ENCODE measurements at places on chromosomes 7 and 10.

DNA sequence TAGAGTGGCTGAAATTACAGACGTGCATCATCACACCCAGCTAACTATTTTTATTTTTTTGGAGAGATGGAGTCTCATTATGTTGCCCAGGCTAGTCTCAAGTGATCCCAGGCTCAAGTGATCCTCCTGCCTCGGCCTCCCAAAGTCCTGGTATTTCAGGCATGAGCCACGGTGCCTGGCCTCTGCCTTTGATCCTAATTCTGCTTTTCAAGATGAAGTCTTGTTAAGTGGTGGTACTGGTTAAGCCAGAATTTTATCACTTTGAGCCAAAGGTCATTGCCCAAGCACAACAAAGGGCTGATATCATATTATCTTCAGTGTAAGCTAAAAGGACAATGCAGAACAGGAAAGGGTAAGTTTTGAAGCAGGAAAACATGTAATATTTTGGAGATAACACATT lies 64.2 kb downstream of the MYOF start:
- DNase-seq: no peak

- DNase-seq: peak; percentile 51
Measured at GRCh38 chr10:35378541-35379210, 42.4 kb downstream of the CCNY start.

DNA sequence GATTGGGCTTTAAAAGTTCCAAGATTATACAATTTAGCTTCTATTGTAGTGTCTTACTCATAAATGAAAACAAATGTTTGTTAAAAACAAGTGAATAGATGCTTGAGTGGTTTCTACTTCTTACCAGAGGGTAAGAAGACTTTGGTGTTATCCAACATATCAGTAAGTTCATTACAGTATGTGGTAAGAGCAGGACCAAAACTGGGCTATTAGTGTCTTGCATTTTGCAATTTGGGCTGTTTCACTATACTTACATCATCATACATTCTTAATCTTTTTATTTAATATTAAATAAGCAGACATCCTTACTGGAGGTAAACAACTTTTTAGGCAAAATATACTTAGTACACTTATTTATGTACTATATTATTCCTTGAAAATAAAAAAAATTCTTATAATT lies 248.4 kb upstream of the HGF start:
- DNase-seq: no peak

DNA sequence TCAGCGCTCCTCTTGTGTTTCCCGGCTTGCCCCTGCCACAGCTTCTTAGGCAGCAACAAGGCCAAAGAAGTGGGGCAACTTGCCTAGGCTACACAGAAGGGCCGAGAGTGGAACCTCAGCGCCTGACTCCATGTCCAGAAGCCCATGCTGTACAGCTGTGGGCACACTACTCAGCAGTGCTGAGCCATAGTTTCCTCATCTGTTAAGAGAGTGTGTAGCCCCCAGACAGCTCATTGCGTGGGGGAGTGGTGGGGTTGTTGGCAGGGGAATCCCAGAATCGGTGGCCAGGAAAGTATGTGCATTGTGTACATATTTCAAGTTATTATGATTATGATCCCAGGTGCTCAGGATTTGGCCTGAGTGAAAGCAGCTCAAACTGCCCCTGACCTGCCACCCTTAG lies 96.2 kb downstream of the CDH23 start:
- DNase-seq: no peak

DNA sequence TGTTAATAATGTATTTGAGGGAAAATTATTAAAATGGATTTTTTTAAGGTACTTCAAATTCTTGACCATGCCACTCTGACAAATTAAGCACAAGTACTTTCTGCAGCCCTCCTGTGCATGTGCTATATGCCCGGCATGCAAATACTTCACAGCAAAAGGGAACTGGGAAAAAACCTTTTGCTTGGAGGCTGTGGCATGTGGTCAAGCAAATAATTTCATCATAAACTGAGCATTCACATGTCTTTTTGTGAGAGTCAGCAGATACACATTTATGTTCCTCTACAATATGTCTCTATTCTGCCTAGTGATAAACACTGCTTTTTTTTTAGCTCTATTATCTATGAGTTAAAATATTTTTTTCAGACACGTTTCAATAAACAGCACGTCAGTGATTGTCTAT lies 53.7 kb upstream of the SEMA3A start:
- no peak for DNase-seq

DNA sequence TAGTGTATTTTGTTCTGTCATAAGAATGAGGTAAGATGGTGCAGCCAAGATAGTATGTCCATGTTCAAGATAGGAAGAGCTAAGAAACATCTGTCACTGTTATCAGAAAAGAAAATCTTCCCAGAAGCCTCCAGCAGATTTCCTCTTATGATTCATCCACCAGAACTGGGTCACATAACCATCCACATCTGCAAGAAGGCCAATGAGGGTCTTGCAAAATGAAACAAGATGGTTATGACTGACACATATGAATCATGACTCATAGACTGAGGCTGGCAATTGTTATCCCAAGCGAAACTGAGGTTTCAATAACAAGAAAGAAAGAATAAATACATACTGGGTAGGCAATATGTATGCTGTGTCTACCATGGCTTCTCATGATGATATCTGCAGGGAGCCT lies 30.3 kb downstream of the CCNJ start:
- peak; percentile 49 for DNase-seq

GRCh38 chr10:7432884-7433726 lies 22.3 kb upstream of the SFMBT2 start:
- DNase-seq: no peak

DNA sequence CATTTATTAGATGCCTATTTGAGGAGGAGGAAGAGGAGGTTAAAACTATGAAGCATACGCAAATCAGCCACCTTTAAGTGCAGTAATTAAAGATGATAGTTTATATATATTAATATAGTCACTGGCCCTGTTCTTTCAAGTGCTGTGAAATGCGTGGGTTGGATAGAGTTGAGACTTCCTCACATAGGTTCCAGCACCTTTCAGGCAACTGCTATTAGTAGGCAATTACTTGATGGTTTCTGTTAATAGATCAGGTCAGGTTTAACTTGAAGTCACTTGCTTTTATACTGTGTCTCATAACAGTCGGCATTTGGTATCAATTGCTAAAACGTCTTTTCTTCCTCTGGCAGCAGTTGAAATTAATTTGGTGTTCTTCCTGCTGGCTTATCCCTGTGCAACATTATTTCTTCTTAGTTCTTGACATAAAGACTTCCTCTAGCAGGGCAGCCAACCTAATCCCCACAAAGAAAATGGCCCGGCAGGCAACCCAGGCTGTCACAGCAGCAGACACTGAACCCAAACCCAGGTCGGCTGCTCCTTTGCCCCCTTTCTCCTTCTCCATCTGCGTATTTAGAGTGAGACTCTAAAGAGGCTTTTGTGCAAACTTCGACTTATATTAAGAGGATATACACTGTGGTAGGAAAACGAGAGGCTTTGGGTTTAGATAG lies 35.3 kb upstream of the BET1 start:
- DNase-seq: no peak

DNA sequence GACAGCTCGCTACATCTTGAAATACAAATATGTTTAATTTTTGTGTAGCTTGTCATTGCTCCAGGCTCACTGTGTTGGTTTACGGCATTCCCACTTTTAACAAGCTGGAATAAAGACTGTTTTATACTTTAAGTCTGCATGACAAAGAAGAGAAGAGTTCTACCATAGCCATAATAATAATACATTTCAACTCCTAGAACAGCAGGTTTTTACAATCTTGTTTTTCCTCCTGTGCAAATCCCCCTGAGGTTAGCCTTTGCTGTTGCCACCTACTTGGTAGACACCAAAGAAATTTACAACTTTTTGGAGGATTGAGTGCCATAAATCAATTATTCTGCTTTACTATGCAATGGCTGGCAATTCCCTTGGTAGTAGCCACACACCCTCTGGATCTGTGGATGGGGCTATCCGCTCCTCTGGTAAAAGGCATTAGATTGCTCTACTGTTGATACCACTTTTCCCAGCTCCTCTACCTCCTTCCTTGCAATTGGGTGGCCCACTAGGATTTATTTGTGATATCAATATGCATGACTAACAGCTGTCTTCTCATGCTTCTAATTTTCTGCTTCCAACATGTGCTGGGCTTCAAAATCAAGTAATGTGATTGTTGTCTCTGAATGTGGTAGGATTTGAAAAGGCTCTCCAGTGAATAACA lies 60.2 kb downstream of the SFMBT2 start:
- DNase-seq: no peak

DNA sequence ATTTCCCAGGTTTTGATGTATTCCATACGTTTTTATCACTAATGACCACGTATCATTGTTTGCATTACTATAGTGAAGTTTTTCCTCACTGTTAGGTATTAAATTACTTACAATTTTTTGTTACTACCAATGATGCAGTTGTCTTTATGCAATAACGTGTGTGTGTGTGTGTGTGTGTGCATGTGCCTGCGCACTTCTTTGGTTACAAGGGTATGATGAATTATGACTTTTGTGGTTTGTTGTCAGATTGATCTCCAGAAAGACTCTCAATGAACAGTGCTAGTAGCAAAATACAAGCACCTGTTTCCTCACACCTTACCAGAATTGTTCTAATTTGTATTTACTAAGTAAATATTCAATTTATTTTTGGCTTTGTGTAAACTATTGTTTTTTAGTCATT lies 51.5 kb downstream of the MCMBP start:
- peak; percentile 26 for DNase-seq

DNA sequence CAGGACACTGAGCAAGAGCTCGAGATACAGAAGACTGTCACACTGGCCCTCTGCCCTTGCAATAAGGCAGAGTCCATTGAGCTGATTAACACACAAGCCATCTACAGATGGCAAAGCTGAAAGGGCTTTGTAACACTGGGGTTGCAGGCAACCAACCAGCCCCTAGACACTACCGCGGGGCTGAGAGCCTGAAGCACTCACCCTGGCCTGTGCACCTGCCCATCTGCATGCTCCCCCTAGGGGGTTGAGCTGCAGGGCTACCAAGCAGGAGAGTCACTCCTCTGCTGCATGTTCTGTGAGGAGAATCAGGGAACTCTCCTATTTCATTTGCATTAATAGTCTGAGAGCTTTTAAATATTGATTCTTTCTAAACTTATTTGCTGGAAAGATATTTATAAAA lies 128.1 kb upstream of the VIPR2 start:
- no peak for DNase-seq

DNA sequence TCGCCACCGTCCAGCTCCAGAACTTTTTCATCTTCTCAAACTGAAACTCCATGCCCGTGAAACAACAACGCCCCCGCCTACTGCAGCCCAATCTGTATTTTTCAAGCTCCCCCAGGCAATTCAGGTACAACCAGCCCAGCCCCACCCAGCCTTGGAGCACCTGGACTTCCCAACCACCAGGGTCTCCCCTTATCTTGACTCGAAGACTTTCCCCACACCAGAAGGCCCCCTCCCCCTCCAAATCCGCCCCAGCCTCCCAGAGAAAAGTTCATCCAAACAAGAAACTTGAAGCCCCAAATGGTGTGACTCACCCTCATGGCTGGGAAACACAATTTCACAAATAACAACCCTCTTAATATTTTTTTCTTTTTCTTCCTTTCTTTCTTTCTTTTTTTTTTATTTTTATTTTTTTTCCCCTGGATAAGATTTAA lies 10.6 kb downstream of the ZCCHC24 start:
- no peak for DNase-seq

GRCh38 chr7:31796375-31796774 lies 109.4 kb downstream of the PPP1R17 start:
- DNase-seq: no peak

DNA sequence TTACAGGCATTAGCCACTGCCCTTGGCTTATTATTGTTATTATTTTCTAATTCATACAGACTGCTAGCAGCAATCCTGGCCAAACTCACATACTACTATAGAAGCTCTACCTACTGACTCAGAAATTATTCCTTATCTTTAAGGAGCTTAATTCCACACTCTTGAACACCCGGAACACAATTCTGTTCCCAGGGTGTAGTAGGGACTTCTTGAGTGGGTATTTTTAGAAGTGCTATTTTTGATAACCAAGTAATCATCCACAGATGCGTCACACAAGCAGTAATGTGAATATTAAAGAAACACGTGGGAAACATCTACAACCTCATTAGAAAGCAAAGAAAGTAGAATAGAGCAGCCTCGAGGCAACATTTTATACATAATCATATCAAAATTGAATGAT lies 149.2 kb downstream of the PTEN start:
- no peak for DNase-seq

GRCh38 chr10:121694327-121694965 lies 96.2 kb upstream of the FGFR2 start:
- no peak for DNase-seq

- DNase-seq: no peak
Measured at GRCh38 chr10:95508730-95509129, 52.4 kb downstream of the SORBS1 start.

DNA sequence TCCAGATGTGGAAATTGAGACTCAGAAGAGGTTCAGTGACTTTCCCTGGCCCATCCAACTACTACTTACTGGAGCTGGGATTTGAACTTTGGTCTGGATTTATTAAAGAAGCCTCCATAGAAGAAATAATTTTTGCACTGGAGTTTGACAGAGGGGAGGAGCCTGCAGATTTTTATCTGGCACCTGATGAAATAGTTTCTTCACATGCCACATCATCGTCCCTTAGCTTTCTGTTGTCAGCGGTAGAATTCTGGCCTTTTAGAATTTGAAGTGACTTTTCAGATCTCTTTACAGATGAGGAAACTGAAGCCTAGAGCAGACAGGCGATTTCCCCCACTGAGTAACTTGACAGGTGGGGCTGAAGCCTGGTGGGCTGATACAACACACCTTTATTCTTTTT lies 233.5 kb downstream of the LRMDA start:
- no peak for DNase-seq

DNA sequence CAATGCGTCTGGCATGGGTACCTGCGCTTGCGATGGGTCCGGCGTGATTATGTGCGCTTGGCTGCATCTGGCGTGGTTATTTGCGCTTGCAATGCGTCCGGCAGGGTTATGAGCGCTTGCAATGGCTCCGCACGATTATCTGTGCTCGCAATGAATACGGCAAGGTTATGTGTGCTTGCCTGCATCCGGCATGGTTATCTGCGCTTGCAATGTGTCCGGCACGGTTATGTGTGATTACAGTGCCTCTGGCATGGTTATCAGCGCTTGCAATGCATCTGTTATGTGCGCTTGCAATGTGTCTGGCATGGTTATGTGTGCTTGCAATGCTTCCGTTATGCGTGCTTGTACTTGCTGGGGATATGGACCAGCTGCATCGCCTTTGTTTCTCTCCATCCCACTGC lies 37.7 kb downstream of the RBAK start:
- DNase-seq: no peak

DNA sequence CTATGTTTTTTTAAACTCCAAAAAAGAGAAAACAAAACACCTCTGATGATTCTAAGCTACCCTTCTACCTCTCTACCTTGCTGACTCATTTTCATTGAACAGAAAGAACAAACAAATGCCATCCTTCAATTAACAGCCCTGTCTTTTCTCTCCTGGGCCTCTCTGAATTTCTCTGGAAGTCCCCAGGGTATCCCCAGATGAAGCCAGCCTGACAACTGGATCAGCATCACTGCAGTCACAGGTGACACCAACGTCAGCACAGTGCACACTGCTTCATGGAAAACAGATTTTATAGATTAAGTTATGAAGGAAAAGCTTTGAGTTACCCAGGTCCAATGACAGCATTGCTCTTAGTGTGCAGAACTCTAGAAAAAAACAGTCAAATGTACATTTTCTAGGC lies 5.7 kb downstream of the HUS1 start:
- DNase-seq: no peak
